A549 treated with Mapracorat at 1 μM for 4 hours (cell line): ENCODE measurements at places on chromosomes 7 and 10. TPM values are rescaled to one million over a fixed set of nuclear protein-coding genes. Genes with fewer than 3 reads are reported as not detected.

Gene RAB18
- 72.8 to 91.9 TPM (median 89.3 TPM) in 5 replicates for total RNA-seq

Gene SLIT1
- total RNA-seq, result 0.04 to 0.10 TPM (median 0.08 TPM) in 5 replicates

Gene SP4
- 0.83 to 1.4 TPM (median 0.94 TPM) in 5 replicates for total RNA-seq

Gene ASB15
- not detected in 5 replicates for total RNA-seq

Gene GIMAP5
- 0.08 TPM in 1 of 5 replicates, not detected in the others for total RNA-seq

Gene GIMAP8
- total RNA-seq, result not detected in 5 replicates

Gene TDRD1
- not detected in 5 replicates for total RNA-seq

Gene BMPER
- total RNA-seq, result 4.4 to 5.7 TPM (median 5.1 TPM) in 5 replicates

Gene SLC16A9
- 0.12 to 0.17 TPM (median 0.13 TPM) in 5 replicates for total RNA-seq

Gene ZNF488
- total RNA-seq, result 11.5 to 14.5 TPM (median 13.2 TPM) in 5 replicates

Gene CFAP46
- total RNA-seq, result 1.3 to 1.9 TPM (median 1.6 TPM) in 5 replicates

Gene SMKR1
- total RNA-seq, result 9.5 to 13.1 TPM (median 11.3 TPM) in 5 replicates

Gene POP7
- 69.2 to 97.1 TPM (median 91.2 TPM) in 5 replicates for total RNA-seq

Gene CELF2
- total RNA-seq, result 0.05 to 0.06 TPM (median 0.05 TPM) in 3 of 5 replicates, not detected in the others

Gene CLEC2L
- total RNA-seq, result not detected in 5 replicates

Gene PDE6C
- total RNA-seq, result not detected in 5 replicates

Gene NXPH1
- not detected in 5 replicates for total RNA-seq

Gene NEUROG3
- not detected in 5 replicates for total RNA-seq

Gene GDF2
- total RNA-seq, result not detected in 5 replicates

Gene ATG9B
- total RNA-seq, result 0.39 to 0.66 TPM (median 0.65 TPM) in 5 replicates

Gene NSUN5
- total RNA-seq, result 55.1 to 68.6 TPM (median 67.0 TPM) in 5 replicates

Gene EN2
- 0.54 to 1.1 TPM (median 0.86 TPM) in 5 replicates for total RNA-seq

Gene AKR1B15
- total RNA-seq, result 21.6 to 38.9 TPM (median 35.8 TPM) in 5 replicates

Gene AGMO
- total RNA-seq, result 0.56 to 1.2 TPM (median 1.1 TPM) in 5 replicates

Gene WNT8B
- total RNA-seq, result 0.06 TPM in 1 of 5 replicates, not detected in the others

Gene STEAP4
- total RNA-seq, result 0.07 TPM in 1 of 5 replicates, not detected in the others

Gene TAC1
- total RNA-seq, result 0.33 TPM in 1 of 5 replicates, not detected in the others

Gene PON1
- total RNA-seq, result 0.75 to 1.6 TPM (median 1.0 TPM) in 5 replicates

Gene NPC1L1
- total RNA-seq, result 0.02 to 0.10 TPM (median 0.08 TPM) in 5 replicates

Gene UPK3BL2
- 1.6 to 3.6 TPM (median 2.4 TPM) in 5 replicates for total RNA-seq

Gene FAM131B
- 0.27 to 0.49 TPM (median 0.43 TPM) in 5 replicates for total RNA-seq

Gene TMEM72
- not detected in 5 replicates for total RNA-seq

Gene NYAP1
- 2.7 to 6.3 TPM (median 4.1 TPM) in 5 replicates for total RNA-seq

Gene SPDYE6
- not detected in 5 replicates for total RNA-seq

Gene PRKCQ
- 3.3 to 4.1 TPM (median 3.6 TPM) in 5 replicates for total RNA-seq

Gene H2BK1
- not detected in 5 replicates for total RNA-seq

Gene FBXL13
- total RNA-seq, result 0.39 to 0.58 TPM (median 0.42 TPM) in 5 replicates

Gene VWA2
- not detected in 5 replicates for total RNA-seq

Gene OR9A2
- total RNA-seq, result not detected in 5 replicates

Gene NODAL
- total RNA-seq, result not detected in 5 replicates

Gene PPP1R3A
- total RNA-seq, result not detected in 5 replicates

Gene TRIM74
- total RNA-seq, result 0.21 to 0.90 TPM (median 0.65 TPM) in 5 replicates

Gene SOSTDC1
- not detected in 5 replicates for total RNA-seq

Gene CFAP70
- 0.07 to 0.22 TPM (median 0.13 TPM) in 5 replicates for total RNA-seq

Gene PRSS37
- total RNA-seq, result not detected in 5 replicates
